ENCODE measurements at places on chromosomes 3 and 15.
A peak's percentile ranks its signal among the peaks of the same experiment; 100 is the strongest.

DNA sequence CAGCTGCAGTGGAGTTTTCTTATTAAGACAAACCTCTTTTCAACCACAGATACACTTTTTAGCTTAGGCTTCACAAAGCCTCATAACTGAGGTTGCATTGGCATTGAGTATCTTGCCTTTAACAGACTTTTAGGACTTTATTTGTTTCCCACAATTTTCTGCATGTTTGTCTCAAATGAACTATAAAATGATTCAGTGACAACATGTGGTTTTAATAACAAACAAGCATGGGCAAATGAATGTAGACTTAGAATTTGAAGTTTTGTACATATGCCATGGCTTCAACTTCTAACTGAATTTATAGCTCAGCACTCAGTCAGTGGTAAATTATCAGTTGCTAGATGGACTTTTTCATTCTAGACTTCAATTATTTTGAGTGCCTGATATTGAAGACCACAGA lies 101.6 kb downstream of the SLC25A26 start:
- DNase-seq = no peak

DNA sequence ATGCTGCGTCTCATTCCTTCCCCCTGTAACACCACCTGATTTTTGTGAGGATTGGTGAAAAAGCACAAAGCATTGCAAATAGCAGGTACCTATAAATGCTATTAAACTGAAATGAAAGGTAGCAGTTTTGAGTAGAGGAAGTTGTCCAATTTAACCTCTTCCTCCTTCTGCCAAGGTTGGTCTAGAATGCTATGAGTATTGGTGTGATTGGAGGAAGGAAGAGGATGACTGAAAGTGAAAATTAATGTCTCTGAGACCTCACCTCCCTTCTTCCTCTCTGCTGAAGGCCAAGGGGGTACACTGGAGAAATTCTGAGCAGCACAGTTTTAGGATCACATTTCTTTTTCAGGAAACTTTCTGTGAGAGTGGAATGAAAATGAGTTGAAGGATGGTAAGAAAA lies 94.4 kb downstream of the DTWD1 start:
- no peak for DNase-seq

- DNase-seq = no peak
Measured at GRCh38 chr15:73748730-73749129, 4.4 kb downstream of the INSYN1 start.

GRCh38 chr3:4888913-4889846 lies 90.1 kb upstream of the BHLHE40 start:
- no peak for DNase-seq

DNA sequence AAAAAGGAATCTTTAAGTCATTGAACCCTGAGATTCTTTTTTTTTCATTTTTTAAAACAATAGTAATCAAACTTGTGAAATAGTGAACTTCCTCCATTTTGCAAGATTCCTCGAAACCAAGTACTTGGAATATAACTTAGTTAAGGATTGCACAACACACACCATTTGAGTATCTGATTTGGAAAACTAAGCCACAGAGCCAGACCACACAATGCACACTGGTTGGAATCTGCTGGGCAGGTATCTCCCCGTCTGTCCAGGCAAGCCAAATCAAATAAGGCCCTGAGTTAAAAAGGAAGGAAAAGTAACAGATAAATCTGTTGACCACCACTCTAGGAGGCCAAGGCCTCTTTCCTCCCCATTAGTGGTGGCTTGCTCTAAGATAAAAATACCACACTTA lies 177.5 kb upstream of the ICE2 start:
- DNase-seq = no peak

DNA sequence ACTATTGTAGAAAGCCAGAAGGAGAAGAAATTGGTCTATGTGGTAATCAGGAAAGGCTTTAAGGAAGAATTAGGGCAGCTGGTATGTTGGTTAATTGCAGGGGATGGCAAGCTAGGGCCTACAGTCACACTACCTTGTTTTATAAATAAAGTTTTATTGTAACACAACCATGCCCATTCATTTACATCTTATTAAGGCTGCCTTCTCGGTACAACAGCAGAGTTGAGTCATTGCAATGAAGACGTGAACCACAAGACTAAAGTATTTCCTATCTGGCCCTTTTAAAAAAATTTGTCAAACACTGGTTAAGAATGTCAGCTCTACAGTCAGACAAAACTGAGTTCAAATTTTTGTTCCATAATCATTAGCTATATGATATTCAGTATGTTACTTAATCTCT lies 8.3 kb downstream of the SERPINI1 start:
- DNase-seq = no peak

DNA sequence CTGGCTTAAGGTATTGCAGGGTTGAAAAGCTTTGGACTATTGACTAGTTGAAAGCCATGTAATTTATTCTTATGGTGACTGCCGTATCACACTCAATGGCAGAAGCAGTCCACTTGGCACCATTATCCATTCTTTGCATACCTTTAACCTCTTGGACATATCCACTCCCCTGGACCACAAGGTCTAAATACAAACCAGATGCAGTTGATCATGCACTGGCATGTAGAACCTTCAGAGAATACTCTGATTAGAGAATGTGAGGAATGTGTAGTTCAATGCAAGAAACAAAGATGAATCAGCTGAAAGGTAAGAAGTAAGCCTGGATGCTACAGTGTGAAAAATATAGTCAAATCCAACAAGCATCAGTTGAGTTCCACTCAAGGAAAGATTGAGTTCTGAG lies 93.1 kb downstream of the FRMD5 start:
- DNase-seq = no peak

- no peak for DNase-seq
Measured at GRCh38 chr3:138332472-138333073, 2.9 kb upstream of the NME9 start.

GRCh38 chr15:50183112-50183794 lies 1.3 kb downstream of the SLC27A2 start:
- DNase-seq = no peak

- peak; percentile 70 for DNase-seq
Measured at GRCh38 chr3:196207833-196208607, 3.2 kb downstream of the ZDHHC19 start.

DNA sequence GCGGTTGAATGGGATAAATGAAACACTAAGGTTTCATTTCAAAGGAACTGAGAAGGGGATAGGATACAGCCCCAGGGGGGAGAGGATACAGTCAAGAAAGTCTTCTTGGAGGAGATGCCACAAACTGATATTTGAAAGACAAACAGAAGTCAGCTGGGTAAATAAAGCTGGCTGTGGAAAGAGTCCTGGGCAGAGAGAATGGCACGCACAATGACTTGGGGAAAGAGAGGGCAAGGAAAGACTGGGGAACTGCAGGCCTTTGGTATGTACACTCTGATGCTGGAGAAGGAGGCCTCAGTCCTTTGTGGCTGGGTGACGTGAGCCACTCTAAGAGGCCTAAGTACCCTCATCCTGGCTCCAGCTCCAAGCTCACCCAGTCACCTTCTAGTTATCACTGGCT lies 45.2 kb upstream of the LMCD1 start:
- DNase-seq = no peak

DNA sequence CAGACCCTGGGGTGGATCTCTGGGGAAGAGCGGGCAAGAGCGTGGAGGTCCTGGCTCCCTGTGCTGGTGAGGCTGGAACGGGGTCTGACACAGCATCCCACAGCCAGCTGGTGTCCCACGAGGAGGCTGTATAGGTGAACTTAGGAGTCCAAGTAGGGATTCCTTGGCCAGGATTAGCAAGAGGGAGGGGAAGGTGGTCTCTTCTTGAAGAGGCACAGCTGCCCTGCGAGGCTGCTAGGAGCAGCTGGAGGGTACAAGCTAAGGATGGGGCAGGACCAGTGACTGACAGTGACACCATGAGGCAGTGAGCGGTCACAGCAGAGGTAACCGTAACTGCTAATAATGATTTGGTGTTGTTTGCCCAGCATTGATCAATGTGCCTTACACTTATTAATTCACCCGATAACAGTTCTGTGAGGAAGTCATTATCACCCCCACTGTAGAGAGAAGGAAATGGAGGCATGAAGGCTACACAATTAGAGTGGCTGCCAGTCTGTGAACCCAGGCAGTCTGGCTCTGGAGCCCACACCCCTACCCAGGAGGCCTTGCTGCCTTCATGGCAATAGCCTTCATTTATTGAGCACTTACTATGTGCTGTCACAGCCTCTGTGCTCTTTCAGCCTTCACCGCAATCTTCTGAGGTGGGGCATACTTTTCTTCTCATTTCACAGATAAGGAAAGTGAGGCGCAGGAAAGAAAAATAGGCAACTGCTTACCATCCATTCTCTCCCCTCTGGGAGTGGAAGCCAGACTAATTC lies 59.4 kb downstream of the TMEM44 start:
- DNase-seq = peak; percentile 72

DNA sequence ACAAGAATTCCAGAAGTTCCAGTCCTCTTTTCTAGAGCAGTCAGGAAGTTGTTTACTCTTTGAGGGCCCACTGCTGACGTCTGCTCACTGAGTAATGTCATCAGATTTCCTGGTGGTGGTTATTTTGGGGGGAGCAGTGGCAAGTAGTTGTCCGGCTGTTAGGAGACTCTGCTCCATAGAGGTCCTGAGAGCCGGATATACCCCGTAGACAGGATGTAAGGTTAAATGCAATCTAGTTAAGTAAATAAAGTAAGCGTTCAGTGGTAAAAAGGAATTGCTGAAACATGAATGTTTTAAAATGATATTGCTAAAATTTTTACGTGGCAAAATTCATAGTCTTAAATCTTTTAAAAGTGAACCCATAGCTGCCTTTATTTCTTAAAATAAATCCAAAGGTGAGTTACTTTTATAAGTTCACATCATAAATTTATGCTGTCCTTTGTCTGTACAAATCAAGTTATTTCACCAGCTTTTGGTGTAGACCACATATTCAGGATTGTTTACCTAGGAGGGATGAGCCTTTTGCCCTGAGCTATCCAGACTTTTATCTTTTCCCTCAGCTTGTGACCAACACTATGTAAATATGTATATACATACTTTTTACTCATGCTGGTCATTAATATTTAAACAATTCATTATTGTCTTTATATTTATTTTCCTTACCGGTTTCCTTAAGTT lies 65.8 kb downstream of the PDE8A start:
- no peak for DNase-seq

DNA sequence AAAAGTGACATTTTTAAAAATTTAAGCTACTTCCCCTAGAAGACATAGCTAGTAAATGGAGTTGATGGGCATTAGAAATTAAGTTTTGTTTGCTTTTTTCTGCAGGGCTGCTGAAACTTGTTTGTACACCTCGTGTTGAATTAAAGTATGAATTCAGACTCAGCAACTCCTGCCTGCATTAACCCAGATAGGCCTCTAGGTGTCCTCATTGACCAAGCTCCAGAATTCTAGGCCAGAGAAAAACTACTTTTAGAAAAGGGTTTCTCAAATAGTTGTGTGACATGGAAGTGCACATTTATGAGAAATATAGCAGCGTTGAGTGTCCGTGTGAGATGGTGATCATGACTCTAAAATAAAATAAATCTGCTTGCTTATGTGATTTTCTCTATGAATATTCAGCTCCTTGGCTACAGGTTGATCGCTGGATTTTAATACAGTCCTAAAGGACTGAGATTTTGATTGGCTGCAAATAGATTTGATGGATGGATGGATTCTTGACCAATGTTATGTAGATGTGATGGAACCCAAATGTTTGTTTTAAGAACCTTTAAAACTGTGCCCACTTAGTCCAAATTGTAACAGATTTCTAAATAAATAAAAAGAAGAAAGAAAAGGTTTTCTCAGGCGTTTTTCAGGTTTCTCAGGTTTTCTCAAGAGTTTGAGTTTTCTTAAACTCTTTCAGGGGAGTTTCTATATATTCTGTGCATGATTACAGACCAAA lies 39.4 kb upstream of the LMOD3 start:
- no peak for DNase-seq

DNA sequence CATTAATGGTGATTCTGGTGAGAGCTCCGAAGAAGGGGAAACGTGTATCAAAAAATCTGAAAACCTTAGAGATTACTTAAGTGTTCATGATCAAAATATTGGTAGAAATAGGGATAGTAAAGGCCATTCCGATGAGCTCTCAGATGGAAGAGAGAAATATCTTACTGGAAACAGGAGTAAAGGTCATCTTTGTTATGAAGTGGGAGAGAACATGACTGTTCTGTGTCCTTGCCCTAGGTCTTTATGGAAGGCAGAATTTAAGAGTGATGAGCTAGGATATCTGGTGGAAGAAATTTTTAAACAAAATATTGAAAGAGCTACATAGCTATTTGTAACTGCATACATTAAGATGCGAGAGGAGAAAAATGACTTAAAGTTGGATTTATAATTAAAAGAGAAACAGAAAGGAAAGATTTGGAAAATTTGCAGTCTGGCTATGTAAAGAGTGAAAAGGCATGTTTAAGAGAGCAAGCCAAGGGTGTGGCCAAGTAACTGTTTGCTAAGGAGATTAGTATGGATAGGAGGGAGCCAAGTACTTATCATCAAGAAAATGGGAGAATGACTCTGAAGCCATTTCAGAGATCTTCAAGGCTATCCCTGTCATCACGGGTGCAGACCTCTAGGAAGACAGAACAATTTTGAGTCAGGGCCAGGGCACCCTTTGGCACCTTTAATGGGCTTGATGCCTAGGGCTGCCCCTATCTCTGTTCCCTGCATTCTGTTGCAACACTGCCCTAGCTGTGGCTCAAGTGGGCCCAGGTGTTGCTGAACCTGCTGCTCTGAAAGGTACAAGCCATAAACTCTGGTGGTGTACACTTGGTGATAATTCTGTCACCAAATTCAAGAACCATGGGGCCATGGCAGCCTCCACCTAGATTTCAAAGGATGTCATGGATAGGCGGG lies 27.3 kb downstream of the SLMAP start:
- DNase-seq = no peak

DNA sequence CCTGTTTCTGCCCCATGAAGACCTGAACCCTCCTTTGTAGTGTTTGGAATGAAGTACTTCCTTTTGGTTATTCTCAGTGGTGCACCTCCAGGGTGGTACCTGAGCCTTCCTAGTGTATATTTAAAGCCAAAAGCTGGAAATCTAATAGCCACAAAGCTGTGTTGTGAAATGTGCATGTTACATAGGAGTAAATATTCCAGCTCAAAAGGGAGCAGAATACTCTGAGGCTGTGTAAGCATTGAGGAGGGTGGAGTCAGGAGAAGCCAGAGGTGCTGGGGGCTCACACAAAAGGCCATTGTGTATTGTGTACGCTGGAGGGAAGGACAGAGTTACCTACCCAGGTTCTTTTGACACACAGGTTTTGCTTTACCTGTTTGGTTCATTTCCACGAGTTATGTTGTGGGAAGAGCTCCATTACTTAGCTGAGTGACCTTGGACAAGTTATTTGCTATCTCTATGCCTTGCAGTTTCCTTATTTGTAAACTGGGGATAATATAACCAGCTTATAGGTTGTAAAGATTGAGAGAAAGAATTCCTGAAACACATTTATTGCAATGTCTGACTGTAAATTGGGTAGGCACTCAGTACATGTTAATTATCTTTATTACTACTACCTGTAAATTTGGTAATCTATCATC lies 24.7 kb downstream of the GPR171 start:
- DNase-seq = no peak

DNA sequence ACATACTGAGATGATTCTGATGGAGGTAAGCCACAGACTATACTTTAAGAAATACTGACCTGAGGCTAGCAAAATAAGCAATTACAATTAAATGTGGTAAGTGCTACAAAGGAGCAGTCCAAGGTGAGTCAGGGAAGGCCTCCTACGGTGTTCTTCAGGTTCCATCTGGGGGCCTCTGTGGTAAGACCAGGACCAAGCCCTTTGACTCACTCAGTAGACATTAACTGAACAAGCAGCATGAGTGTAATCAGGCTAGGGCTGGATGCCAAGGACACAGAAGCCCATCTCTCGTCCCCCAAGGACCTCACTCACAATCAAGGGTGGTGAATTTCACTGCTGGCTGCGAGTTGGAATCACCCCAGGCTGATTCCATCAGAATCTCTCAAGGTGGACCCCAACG lies 37.3 kb downstream of the DZIP1L start:
- no peak for DNase-seq
